Right lobe of liver (tissue), 6 donors: ENCODE measurements at places on chromosomes 2 and 18. TPM values are rescaled to one million over a fixed set of nuclear protein-coding genes. Genes with fewer than 3 reads are reported as not detected.

DNA sequence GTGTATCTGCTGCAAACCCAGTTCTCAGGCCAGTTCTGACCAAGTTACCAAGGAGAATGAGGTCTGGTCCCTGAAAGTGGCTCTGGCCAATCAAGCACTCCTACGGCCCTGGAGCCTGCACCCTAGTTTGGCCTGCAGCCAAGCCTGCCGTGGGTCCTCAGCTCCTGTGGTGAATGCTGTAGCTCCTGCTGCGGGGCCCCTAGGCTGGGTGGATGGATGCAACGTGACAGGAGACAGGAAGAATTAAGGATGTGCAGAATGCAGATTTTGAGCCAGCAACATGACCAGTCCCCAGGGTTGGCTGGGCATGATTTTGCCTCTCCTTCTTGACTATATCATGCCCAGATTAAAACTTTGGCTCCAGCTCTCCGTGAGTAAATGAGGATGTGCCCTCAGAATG, 97.2 kb downstream of the SMAD7 start:
- no peaks in the 10 kb centered on the region for H3K4me1 ChIP-seq
- H3K36me3 ChIP-seq: no peaks in the 10 kb centered on the region
- no peak overlapping the region for H3K4me3 ChIP-seq
- H3K27ac ChIP-seq: no peak overlapping the region
- H3K27me3 ChIP-seq: no peaks in the 10 kb centered on the region
- no peak for DNase-seq

The FNDC4 gene
- total RNA-seq: 75.6 TPM

DNA sequence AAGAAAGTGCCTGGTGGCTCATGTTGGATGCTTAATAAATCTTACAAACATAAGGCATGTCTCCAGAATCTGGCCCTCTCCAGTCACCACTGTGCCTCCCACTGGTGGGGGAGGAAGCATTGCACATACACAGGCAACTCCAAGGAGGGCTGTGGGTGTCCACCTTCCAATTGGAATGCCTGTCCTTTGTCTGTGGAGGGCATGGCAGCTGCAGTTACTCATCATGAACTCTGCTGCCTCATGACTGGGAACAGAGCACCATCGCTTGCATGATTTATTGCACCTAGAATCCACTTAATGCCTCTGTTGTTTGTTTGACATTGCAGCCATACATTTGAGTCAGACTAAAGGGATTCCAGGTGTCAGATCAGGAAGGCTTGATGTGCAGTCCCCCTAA, 278.9 kb downstream of the PRKCE start:
- no peaks in the 10 kb centered on the region for H3K4me1 ChIP-seq
- no peaks in the 10 kb centered on the region for H3K36me3 ChIP-seq
- H3K4me3 ChIP-seq: no peak overlapping the region
- no peaks in the 10 kb centered on the region for H3K27me3 ChIP-seq
- DNase-seq: no peak
- no peak overlapping the region for H3K27ac ChIP-seq

The VWA3B gene
- total RNA-seq: not detected

The GCA gene
- 9.7 TPM for total RNA-seq

The MDH1B gene
- 0.24 TPM for total RNA-seq

The STAT1 gene
- 28.9 TPM for total RNA-seq

The TGFA gene
- 3.6 TPM for total RNA-seq

The BCL2 gene
- 2.8 TPM for total RNA-seq

The CCDC141 gene
- total RNA-seq: 0.25 TPM

The TEX261 gene
- total RNA-seq: 26.5 TPM

DNA sequence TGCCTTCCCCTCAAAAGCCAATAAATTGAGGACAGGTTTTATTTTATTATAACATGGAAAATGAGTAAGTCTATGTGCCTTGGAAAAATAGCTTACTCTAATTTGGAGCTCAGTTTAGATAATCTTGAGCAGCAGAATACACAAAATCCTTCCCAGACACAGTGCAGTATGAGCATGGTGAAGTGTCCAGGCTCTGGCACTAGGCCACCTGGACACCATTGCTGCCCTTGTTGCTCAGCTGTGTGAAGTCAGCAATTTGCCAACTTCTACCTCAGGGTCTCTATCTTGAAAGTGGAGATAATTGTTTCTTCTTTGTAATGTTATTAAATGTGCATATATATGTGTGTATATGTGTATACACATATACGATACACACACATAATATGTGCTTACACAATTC, 104.9 kb upstream of the CAVIN2 start:
- no peak overlapping the region for H3K4me3 ChIP-seq
- no peak overlapping the region for H3K27ac ChIP-seq
- H3K36me3 ChIP-seq: no peaks in the 10 kb centered on the region

DNA sequence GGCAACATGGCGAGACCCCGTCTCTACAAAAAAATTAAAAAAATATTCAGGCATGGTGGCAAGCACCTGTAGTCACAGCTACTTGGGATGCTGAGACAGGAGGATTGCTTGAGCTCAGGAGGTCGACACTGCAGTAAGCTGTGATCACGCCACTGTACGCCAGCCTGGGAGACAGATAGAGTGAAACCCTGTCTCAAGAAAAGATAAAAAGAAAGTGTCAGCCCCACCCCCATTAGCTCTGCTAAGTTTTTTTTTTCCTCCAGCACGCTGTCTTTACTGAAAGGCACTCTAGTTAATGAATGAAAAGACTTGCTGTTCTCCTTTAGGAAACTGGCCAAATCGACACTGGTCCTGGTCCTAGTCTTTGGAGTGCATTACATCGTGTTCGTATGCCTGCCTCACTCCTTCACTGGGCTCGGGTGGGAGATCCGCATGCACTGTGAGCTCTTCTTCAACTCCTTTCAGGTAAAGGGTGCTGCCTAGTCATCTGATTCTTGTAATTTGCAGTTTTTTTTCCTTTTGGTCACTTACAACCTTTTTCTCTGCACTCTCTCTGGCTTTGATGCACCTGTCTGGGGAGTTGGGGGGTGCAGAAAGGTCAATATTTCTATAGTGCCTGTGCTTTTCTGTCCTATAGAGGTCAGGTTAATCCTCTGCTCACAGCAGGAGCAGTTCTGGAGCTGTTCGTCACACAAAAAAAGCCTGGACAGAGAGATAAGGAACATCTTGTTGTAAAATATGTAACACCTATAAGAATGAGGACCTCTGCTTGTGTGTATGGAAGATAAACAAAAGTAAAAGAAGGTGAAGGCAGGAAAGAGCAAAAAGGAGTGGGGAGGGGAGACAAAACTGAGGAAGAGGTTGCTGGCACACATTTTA, 82.3 kb downstream of the PTH2R start:
- H3K27me3 ChIP-seq: no peaks in the 10 kb centered on the region
- no peaks in the 10 kb centered on the region for H3K36me3 ChIP-seq
- H3K4me3 ChIP-seq: no peak overlapping the region
- DNase-seq: no peak
- H3K27ac ChIP-seq: no peak overlapping the region

DNA sequence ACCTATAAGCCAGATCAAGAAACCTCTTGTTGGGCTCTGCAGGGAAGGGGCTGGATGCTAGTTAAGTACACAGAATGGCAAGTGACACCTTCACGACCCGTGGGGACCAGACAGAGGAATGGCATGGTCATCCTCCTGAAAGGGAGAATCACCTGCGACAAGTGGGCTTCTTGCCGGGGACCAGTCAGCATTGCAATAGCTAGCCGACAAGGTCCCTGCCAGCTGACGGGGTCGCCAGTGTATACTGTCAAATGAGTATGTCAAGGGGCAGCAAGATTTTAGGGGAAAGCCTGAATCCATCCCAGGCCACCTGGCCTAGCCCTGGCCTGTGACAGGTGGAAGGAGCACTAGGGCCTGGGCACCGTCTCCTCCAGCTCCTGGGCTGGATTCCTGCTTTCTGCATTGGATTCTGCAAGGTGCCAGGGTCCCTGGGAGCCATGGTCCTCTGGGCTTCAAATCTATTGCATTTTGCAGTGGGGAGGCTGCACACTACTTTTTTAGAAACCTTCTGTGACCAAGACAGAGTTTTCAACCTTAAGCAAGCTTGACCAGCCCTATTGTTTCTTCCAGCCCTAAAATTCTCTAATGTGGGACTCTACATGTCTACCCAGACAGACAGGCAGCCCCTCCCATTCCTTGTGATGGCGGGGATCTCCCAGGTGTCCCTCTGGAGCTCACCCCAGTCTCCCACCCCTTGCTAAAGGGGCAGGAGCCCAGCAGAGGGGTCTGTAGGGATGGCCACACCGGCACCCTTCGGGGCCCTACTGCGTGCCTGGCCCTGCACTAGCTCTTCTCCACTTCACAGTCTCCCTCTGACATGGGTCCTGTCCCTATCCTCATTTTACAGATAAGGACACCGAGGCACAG, 178.5 kb downstream of the GLI2 start:
- no peaks in the 10 kb centered on the region for H3K27me3 ChIP-seq
- H3K36me3 ChIP-seq: no peaks in the 10 kb centered on the region
- H3K27ac ChIP-seq: no peak overlapping the region
- H3K4me1 ChIP-seq: no peaks in the 10 kb centered on the region
- no peak overlapping the region for H3K4me3 ChIP-seq

GRCh38 chr2:45567974-45568789, 42.9 kb downstream of the SRBD1 start:
- H3K27ac ChIP-seq: peak overlapping the region; percentile 31
- H3K4me3 ChIP-seq: peak overlapping the region; percentile 2
- DNase-seq: no peak
- no peaks in the 10 kb centered on the region for H3K36me3 ChIP-seq
- no peaks in the 10 kb centered on the region for H3K27me3 ChIP-seq

GRCh38 chr18:74861154-74861553, 263.5 kb downstream of the ZNF407 start:
- H3K4me3 ChIP-seq: no peak overlapping the region
- no peaks in the 10 kb centered on the region for H3K4me1 ChIP-seq
- no peaks in the 10 kb centered on the region for H3K27me3 ChIP-seq
- H3K27ac ChIP-seq: no peak overlapping the region

- H3K27me3 ChIP-seq: no peaks in the 10 kb centered on the region
- DNase-seq: no peak
- no peaks in the 10 kb centered on the region for H3K4me1 ChIP-seq
These were observed at the start of gene KIAA2012 for GRCh38 chr2:202072737-202073401. KIAA2012 (plus strand) TSS chr2:202073255; CDS start chr2:202073628, 373 bp downstream.

GRCh38 chr2:212451786-212452231, 86.8 kb downstream of the ERBB4 start:
- H3K4me3 ChIP-seq: no peak overlapping the region
- no peak overlapping the region for H3K27ac ChIP-seq
- H3K27me3 ChIP-seq: no peaks in the 10 kb centered on the region
- no peak for DNase-seq
- H3K36me3 ChIP-seq: no peaks in the 10 kb centered on the region
- no peaks in the 10 kb centered on the region for H3K4me1 ChIP-seq

- H3K27ac ChIP-seq: peak overlapping the region; percentile 63
- DNase-seq: peak; percentile 53
- H3K4me3 ChIP-seq: no peak overlapping the region
- H3K4me1 ChIP-seq: no peaks in the 10 kb centered on the region
- no peaks in the 10 kb centered on the region for H3K27me3 ChIP-seq
- no peaks in the 10 kb centered on the region for H3K36me3 ChIP-seq
These were observed 29.3 kb downstream of the TGFA start for GRCh38 chr2:70523996-70524965.

DNA sequence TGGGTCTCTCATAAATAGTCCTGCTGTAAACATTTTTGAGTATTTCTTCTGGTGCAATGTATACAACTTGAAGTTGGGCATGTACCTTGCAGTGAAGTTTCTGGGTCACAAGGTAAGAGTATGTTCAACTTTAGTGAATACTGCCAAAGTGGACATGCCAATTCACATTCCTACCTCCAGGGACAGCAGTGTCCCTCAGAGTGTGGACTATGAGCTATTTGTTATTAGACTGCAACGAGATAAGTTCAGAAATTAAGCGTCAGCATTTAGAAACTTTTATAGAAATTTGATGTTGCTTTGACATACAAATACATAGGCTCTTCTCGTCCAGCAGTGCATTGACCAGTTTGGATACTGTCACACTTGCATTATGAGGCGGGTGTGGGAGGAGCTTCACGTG, 7.2 kb upstream of the ACKR3 start:
- no peaks in the 10 kb centered on the region for H3K4me1 ChIP-seq
- no peak overlapping the region for H3K4me3 ChIP-seq
- H3K27me3 ChIP-seq: no peaks in the 10 kb centered on the region

The REL gene
- total RNA-seq: 3.5 TPM

GRCh38 chr2:136021976-136022375, 36.5 kb upstream of the DARS1 start:
- H3K27ac ChIP-seq: no peak overlapping the region
- H3K4me3 ChIP-seq: no peak overlapping the region
- H3K4me1 ChIP-seq: no peaks in the 10 kb centered on the region
- no peaks in the 10 kb centered on the region for H3K27me3 ChIP-seq
- no peaks in the 10 kb centered on the region for H3K36me3 ChIP-seq

- H3K4me1 ChIP-seq: peaks cover 29% of the 10 kb centered on the region
- no peaks in the 10 kb centered on the region for H3K27me3 ChIP-seq
- DNase-seq: no peak
- no peak overlapping the region for H3K4me3 ChIP-seq
- peaks cover 2% of the 10 kb centered on the region for H3K36me3 ChIP-seq
These were observed 103.9 kb upstream of the ACVR1C start for GRCh38 chr2:157732596-157732995.

The NTSR2 gene
- total RNA-seq: not detected

The ASPRV1 gene
- 0.86 TPM for total RNA-seq

- H3K4me1 ChIP-seq: no peaks in the 10 kb centered on the region
- no peak overlapping the region for H3K4me3 ChIP-seq
- DNase-seq: no peak
- no peak overlapping the region for H3K27ac ChIP-seq
These were observed 140.1 kb upstream of the SMAD7 start for GRCh38 chr18:49090901-49091300.

DNA sequence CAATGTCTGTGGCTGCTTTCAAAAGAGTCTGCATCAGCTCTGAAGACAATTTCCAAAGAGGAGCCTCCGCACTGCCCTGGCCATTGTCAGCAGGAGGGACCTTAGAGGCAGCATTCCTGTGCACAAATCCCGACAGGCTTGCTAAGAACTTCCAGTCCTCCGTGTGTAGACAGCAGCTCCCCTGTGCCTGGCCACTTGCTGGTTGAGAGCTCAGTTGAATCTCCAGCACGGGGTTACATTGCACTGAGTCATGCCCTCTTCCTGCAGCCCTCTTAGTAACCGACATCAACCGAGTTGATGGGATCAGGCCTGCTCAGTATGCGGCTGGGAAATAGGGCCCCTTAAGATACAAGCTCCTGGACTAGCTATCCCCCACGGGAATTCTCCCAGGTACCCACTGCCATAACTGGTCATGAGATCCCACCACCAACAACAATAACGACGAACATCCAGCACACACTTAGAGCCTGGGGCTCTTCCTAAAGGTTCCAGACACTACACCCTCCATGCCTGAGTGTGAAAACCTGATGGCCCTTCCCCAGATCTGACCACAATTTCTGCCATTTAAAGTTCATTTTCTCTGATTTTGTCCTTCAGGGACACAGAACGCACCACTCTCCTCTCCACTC, 12.0 kb downstream of the ATP6V1B1 start:
- H3K4me3 ChIP-seq: no peak overlapping the region
- H3K36me3 ChIP-seq: no peaks in the 10 kb centered on the region
- DNase-seq: peak; percentile 14
- peaks cover 3% of the 10 kb centered on the region for H3K27me3 ChIP-seq
- H3K27ac ChIP-seq: no peak overlapping the region
- peaks cover 7% of the 10 kb centered on the region for H3K4me1 ChIP-seq

- no peaks in the 10 kb centered on the region for H3K27me3 ChIP-seq
- no peaks in the 10 kb centered on the region for H3K4me1 ChIP-seq
- H3K27ac ChIP-seq: no peak overlapping the region
- DNase-seq: no peak
- H3K4me3 ChIP-seq: no peak overlapping the region
These were observed 77.5 kb downstream of the CDK15 start for GRCh38 chr2:201883606-201884369.

The KHK gene
- 103 TPM for total RNA-seq

The CREG2 gene
- 0.20 TPM for total RNA-seq

The GREB1L gene
- total RNA-seq: 3.1 TPM
